ENCODE measurements at places on chromosomes 1 and 21.

GRCh38 chr1:58899587-58900271, 115.9 kb upstream of the JUN start:
- no peak for DNase-seq

- no peak for DNase-seq
These were observed 78.2 kb downstream of the RAP1GAP start for GRCh38 chr1:21590934-21591333.

GRCh38 chr1:90761781-90762589, 44.9 kb upstream of the BARHL2 start:
- no peak for DNase-seq

DNA sequence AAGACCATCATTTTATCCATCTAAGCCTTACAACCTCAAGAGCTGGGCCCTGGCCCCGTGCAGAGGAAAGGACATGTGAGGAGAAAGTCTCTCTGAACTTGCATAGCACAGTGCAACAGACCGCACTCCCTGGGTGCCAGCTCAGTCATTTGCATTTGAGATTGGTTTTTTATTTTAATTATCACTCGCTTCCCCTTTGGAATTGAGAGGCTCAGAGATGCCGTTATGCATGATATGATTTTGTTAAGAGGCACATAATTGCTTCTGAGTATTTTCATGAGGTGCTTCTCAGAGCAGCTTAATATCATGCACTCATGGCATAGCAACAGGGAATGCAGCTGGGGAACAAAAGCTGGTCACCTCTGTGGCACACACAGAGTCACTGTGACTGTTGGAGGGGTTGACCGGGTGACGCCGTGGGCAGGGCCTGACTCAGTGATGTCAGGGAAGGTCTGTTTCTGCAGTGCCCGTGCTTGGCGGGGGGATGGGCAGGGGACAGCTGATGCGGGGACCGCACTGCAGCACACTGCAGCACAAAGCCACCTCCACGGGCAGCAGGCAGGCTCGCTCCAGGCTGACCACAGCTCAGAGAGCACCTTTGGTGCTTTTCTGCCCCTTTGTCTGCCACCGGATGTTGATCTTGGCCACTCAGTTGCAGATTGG, 43.2 kb upstream of the VAMP3 start:
- DNase-seq, result no peak

- no peak for DNase-seq
These were observed 12.8 kb upstream of the CAMK1G start for GRCh38 chr1:209570743-209571142.

- no peak for DNase-seq
These were observed 67.1 kb downstream of the FAAP20 start for GRCh38 chr1:2127187-2128145.

GRCh38 chr1:229148041-229148671, 122.8 kb upstream of the RAB4A start:
- no peak for DNase-seq

DNA sequence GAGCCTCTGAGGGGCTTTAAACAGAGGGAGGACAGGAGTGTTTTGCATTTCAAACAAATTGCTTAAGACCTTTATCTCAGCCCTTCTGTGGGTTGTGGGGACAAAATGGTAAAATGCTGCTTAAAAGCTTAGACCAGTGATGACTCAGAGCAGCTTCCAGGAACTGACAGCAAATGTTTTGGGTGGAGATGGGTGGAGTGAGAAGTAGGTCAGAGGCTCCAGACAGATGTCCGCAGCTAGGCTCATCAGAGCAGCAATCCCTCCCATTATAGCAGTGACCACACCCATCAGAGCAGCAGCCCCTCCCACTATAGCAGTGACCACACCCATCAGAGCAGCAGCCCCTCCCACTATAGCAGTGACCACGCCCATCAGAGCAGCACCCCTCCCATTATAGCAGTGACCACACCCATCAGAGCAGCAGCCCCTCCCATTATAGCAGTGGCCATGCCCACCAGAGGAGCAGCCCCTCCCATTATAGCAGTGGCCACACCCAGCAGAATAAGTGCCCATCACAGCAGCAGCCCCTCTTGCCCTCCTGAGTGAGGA, 532.2 kb downstream of the MATN1 start:
- DNase-seq, result peak; percentile 25

GRCh38 chr1:90799326-90799725, 82.2 kb upstream of the BARHL2 start:
- DNase-seq, result no peak

GRCh38 chr1:24827379-24828135, 82.3 kb downstream of the CLIC4 start:
- DNase-seq, result no peak

GRCh38 chr1:188367661-188368060, 1538.9 kb downstream of the PLA2G4A start:
- DNase-seq, result no peak

GRCh38 chr21:17834639-17835354, 15.6 kb upstream of the C21orf91 start:
- no peak for DNase-seq

DNA sequence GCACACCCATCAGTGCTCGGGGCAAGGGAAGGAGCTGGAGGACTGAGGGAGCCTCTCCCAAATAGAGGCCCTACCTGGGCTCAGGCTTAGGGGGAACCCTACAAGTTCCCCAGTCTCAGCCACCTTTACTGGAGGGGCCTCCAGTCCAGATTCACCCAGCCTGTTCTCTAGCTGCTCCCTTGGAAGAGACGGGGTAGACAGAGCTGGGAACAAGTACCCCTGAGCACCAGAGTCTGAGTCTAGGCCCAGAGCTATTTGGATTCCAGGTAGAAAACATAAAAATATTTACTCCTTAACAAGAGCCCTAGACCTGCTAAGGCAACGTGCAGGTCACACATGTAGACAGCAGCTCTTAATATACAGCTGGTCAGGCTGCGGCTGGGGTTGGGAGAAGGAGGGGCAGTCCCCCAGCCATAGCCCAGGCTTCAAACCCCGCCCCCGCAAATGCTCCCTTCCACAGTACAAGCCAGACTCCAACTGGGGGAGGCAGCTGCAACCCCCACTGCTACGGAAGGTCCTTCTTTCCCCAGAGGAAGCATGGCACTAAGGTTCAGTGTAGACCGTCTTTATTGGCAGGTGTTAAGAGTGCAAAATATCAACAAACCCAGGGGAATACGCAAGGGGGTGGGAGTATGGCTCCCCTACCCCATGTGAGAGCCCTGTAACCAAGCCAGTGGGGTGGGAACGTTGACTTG, 8.0 kb downstream of the TENT5B start:
- no peak for DNase-seq

DNA sequence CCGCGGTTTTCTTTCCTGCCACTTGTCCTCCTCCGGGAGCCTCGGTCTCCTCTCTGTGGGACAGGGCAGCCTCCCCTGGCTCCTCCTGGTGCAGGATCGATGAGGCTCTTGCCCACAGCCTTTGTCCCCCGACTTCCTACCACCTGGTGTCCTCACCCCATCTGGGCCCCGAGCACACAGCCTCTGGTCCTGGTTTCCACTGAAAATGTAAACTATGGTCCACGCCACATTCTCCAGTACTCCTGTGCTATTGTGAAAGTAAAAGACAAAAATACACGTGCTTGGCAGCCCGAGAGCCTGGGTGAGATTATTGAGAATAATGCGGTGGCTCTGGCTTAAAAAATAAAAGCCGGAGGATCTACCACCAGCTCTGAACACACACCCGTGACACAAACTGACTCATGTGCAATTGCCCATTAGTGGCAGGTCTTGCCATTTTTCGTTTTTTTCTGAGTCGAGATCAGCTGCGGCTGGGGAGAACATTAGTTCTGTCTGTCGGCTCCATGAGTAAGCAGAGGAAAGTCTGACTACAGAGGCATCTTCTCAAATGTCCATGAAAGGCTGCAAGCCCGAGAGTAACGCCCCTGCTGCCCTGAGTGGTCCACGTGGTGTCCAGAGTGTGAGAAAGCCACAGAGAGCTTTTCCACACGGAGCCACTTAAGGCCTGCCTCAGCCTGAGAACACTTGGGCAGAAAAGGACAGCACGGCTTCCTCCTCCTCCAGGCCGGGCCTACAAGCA, 5.7 kb upstream of the COL6A2 start:
- peak; percentile 99 for DNase-seq

- no peak for DNase-seq
These were observed 1173.4 kb downstream of the AMY1C start for GRCh38 chr1:104923075-104923474.

- DNase-seq, result no peak
These were observed 6.4 kb downstream of the MT1HL1 start for GRCh38 chr1:236997882-236998281.

- DNase-seq, result no peak
These were observed 67.7 kb downstream of the GDAP2 start for GRCh38 chr1:117861694-117862093.

GRCh38 chr21:34981791-34982190, 67.3 kb downstream of the RUNX1 start:
- no peak for DNase-seq

GRCh38 chr1:51919684-51920083, 41.2 kb upstream of the NRDC start:
- no peak for DNase-seq

DNA sequence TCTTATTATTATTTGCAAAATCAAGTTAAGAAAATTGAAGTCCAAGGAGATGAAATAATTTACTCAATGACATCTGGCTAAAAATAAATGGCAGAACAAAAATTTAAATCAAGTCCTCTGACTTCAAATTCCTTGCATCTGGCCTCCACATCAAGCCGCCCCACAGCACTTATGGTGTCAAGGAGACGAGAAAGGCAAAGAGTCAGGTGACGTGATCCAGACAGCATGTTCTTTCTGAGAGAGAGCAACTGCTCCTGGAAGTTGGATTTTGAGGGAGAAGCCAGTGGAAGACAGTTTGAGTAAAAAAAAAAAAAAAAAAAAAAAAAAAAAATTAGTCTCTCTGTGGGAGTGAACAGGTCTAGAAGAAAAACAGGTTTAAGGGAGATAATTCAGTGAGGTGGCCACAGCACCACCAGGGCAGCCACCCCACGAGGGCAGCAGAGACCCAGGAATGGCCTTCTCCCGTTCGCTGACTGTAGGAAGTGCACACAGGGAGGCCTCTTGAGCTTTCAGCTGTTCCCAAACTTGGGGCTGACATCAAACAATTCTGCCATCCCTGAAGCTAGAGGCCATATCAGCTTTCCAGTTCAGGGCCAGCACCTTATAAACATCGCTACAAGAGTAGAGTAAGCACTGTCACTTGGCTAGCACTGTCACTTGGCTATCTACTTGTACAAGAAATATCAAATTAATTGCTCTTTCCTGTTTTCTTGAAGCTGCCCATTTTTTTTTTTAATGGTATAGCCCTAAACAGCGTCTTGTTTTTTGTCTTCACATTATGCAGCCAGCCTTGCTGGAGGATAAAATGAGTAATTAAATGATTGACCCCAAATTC, 7.8 kb downstream of the C1orf162 start:
- peak; percentile 54 for DNase-seq

- DNase-seq, result no peak
These were observed 162.8 kb upstream of the IVNS1ABP start for GRCh38 chr1:185479796-185480195.

DNA sequence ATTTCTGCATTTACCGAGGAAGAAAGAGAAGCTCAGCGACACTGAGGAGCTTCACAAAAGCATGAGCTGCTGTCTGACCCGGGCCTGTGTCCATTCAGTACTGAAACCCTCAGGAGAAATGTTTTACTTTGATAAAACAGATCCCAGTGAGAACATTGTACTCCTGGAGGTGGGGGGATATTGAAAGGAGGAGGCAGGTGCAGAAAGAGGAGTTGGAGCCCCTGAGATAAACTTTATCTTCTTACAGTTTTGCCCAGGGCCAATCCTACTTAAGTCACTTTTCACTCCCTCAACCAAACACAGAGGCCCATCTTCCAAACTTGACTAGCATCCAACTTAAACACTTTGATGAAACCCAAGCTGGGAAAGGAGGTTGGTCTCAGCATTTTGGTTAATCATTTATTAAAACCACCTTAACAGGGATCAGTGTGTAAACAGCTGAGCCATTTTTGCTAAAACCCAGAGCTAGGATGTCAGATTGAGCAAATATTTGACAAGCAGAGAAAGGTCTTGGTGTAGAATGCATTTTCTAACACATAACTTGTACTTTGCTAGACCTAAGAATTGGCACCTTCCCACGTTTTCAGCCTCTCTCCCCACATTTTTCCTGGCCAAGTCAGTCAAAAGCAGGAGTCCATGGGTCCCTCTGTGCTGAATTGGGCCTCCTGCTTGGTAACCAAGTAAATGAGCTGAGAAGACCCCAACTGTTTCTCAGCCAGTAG, 32.5 kb upstream of the SARS1 start:
- DNase-seq, result no peak

DNA sequence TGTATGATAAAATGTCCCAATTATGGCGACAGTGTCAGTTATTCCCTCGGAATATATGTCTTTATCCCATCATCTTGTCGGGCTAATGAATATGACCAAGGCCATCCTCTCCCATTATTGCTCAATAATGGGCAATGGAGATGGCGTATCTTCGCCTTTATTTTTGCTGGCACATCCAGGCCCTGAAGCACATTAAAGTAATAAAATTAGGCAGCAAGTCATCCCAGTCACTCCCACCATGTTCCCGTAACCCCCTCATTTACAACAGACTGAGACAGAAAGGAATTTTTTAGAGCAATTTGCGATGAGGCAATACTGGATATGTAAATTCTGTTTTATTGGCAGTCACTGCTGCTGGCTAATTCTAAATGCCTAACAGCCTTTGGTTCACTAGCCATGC, 35.3 kb downstream of the CLIC6 start:
- peak; percentile 78 for DNase-seq

DNA sequence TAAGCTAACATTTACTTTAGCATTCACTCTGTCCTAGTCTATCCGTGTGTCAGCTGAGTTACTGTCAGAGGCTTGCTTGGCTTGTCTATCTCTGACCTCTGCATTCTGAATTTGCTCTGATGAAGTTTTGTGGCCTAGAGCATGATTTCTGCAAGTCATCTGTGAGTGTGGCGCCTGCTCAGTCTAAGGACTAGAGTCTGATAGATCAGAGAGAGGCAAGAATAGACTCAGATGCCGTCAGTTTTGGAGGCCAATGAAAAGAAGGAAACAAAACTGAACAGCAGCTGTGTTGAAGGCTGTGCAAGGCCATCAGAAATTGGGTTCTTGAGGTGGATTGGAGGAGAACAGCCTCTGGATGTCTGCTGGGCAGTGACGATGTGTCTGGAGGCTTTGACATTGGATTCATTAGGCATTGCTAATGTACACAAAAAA, 573.1 kb downstream of the USP25 start:
- no peak for DNase-seq

DNA sequence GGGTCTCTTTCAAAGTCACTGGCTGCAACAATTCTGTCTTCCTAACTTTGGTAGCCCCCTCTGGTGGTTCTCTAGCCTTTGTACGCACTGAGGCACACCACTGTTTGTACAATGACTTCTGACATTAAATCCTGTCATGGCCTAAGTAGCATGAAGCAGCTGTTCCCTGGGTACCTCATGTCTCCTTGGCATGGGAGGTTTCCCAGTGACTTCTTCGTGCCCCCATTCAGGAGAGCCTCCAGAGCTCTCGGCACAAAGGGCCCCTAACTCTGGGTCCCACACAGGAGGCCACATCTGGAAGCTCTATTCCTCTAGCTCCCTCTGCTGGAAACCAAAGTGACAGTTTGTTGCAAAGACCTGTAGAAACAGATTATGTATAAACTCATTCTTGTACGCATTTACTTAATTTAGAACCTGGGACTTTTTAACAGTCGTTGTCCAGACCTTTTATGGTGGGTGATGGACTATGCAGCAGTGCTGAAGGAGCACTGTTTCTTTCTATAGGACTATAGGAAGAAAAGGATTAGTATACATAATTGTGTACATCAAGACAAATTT, 13.4 kb downstream of the SWT1 start:
- DNase-seq, result no peak

GRCh38 chr1:167454304-167454893, 63.9 kb downstream of the CD247 start:
- no peak for DNase-seq

All from GM04504 (cell line).